Skeletal muscle cell (primary cell): ENCODE measurements at places on chromosomes 2 and 18.

GRCh38 chr2:229524799-229525198, 189.6 kb downstream of the DNER start:
- no peak for DNase-seq

GRCh38 chr2:72755647-72756423, 70.0 kb downstream of the EXOC6B start:
- DNase-seq, result no peak

GRCh38 chr2:147511491-147511948, 333.3 kb upstream of the ACVR2A start:
- DNase-seq, result peak; percentile 63

GRCh38 chr2:81706856-81707255, 1402.3 kb upstream of the LRRTM1 start:
- no peak for DNase-seq

DNA sequence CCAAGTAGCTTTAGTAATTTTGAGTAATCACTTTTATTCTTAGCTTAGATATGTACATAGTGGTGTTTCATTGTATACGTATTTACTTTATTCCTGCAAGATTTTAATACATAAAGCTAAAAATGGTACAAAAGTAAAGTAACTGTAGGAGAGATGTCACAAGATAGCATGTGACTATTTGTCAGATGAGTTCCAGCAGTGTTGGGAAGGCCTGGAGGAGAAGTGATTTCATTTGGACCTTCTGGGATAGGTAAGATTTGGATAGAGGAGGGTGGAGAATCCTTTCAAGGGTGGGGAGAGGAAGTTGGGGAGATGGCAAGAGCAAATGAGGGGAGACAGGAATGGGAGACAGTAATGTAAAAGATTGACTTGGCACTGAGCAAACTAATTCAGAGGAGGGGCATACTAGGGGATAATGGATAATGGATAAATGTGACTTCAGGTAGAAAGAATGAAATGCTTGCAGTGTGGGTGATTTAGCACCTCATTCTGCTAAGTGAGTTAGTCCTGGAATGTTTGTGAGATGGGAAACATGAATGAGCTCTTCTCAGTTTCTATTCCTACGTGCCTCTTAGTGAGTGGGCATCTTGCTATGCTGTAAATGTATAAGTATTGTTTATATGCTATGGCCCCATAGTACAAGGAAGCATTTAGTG, 10.5 kb downstream of the WDR43 start:
- no peak for DNase-seq

- no peak for DNase-seq
Measured at GRCh38 chr2:145919477-145919876, 1399.6 kb upstream of the ZEB2 start.

- no peak for DNase-seq
Measured at GRCh38 chr2:196520605-196521004, 118.9 kb upstream of the CCDC150 start.

DNA sequence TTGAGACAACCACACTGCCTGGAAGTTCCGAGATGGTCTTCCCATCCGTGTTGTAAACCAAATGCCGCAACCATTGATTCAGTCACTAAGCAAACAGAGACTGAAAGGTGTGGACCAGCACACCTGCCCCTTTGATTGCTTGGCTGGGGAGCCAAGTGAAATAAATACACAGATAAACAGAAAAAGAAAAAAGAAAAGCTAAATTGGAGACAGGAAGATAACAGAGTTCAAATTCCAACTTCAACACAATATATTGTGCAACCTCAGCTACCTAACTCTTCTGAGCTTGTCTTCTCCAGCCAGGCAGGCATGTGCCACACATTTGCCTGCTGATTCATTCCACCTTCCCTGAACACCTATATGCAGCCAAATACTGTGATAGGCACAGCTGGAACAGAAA, 110.9 kb downstream of the PID1 start:
- DNase-seq, result no peak

- no peak for DNase-seq
Measured at GRCh38 chr2:2648094-2648493, 317.0 kb upstream of the MYT1L start.

GRCh38 chr2:226307487-226308322, 491.9 kb downstream of the IRS1 start:
- no peak for DNase-seq

DNA sequence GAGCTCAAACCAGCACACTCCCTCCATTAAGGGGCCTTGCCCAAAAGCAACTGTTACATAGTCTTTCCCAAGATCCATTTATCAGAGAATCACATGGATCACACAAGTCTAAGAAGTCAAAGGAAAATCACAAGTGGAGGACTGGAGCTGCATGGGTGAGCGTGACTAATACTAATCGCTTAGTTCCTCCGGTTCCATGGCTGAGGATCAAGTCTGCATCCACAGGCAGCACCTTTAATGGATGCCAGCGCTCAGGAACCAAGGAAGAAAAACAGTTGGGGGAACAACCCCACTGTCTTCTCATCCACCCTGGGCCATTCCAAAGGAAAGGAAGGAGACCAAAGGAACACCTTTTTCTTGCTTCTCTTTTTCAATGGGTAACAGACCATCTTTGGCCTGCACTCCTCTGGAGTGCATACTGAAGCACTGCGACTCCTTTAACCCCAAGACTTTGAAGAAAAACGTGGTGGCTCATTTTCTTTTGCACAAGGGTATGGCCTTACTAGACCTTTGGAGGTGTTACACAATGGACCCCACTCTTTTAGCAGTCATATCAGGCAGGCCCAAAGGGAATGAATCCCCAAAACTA, 9.2 kb upstream of the WDR33 start:
- DNase-seq, result no peak

DNA sequence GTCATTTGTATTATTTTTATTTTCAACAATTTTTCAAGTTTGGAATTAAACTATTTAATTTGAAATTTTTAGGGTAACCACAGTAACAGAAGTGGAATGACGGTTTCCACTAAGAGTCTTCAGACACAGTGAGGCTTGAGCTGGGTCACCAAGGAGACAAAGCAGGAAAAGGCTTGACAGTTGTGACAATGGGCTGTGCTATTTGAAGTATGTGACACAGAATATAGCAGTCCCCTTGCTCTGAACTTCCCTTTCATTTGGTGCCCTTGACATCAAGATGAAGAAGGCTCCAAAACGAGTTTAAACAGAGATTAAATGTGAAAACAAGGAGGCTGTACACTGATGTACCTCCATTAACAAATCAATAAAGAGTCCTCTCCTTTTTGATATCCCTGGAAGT, 265.4 kb upstream of the DLGAP1 start:
- no peak for DNase-seq

- no peak for DNase-seq
Measured at GRCh38 chr2:36965206-36965605, 1.1 kb downstream of the STRN start.

- DNase-seq, result no peak
Measured at GRCh38 chr2:61726456-61727209, 127.2 kb downstream of the FAM161A start.

DNA sequence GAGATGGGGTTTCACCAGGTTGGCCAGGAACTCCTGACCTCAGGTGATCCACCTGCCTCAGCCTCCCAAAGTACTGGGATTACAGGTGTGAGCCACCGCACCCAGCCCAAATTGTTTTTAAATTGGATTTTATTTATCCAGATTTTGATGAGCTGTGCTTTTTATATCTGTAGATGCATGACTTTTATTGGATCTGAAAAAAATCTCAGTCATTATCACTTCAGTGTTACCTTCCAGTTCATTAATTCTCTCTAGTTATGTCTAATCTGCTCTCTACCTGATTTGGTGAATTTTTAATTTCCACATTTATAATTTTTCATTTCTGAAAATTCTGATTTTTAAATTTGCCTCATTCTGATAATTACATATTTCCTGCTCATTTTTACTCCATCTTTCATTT, 13.5 kb downstream of the AGFG1 start:
- no peak for DNase-seq

DNA sequence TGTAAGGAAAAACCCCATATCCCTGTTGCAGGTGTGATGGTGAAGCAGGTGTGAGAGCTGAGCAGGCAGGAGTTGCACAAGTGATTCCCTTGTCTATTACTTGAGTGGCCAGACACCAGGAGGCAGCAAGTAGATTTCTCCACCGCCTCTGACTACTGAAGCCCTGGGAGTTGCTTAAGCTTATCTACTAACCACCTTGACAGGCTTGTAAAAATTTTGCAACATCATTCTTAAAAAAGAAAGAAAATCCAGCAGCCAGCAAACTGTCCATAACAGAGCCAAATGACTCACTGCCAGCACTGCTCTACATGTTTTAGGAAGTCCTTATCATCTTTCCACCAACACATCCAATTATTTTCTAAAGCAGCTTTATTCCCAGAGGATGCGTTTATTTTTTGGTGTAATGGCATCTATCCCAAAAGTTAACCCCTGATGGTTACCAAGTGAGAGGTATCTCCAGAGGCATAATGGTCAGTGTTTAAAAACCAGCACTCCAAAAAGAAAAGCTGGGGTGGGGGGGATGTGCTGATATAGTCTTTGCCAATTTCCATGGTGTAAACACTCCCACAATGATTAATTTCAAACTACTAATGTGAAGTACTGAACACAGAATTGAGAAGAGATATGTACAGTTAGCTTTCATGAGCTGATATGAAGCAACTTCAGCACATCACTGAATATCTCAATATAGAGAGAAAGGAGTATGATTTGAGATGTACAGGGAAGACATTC, 16.3 kb upstream of the GPR39 start:
- no peak for DNase-seq

GRCh38 chr2:121907928-121908327, 152.5 kb downstream of the TSN start:
- DNase-seq, result no peak

DNA sequence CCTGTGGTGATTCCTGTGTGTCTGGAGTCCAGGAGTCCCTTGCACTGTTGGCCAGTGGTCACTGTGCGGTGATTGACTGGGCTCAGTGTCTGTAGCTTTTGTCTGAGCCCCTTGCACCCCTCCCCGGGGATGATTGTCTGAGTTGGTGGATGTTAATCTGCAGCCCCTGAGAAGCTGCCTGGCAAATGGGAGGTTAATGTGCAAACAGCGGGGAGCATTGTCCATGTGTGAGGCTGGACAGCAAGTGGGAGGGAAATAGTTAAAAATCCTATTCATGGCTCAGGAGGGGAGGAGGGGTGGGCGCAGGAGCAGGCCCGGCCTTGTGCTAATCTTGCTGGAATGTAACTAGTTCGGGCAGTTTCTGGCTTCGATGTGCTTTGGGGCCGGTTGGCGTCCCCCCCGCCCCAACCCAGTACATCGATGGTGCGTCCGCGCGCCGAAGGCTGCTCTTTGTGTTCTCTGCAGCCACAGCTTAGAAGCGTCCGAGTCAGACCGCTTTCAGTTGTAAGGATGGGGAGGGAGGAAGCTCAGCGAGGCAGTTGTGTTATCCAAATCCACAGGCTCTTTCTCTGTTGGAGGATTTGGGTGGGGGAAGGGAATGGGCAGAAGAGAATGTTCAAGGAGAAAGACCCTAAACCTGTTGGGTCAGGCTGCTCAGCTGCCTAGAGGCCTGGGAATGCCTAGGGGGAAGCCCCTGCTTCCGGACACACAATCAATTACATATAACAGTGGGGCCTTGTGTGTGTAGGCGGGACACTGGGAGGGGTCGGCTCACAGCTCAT, 71.8 kb downstream of the TGOLN2 start:
- peak; percentile 51 for DNase-seq

DNA sequence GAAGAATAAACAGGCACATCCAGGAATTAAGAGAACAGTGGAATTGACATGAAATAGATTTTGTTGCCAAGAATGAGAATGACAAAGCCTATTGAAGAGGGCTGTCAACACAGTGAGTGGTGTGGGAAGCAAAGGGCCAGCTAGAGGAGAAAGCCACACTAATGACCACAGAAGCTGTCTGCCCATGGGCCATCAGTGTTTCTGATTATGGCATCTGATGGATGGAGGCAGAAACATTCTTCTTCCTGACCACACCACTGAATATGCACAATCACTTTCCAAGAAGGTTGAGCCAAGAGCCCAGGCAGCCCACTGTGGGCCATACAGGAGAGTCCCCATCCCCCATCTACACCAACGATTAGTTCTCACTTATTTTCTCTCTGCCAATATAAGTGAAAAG, 146.0 kb upstream of the SH3BP4 start:
- no peak for DNase-seq

- DNase-seq, result no peak
Measured at GRCh38 chr2:74944987-74945787, 13.3 kb upstream of the POLE4 start.

GRCh38 chr2:112794131-112794733, 9.9 kb upstream of the IL1A start:
- DNase-seq, result peak; percentile 89

DNA sequence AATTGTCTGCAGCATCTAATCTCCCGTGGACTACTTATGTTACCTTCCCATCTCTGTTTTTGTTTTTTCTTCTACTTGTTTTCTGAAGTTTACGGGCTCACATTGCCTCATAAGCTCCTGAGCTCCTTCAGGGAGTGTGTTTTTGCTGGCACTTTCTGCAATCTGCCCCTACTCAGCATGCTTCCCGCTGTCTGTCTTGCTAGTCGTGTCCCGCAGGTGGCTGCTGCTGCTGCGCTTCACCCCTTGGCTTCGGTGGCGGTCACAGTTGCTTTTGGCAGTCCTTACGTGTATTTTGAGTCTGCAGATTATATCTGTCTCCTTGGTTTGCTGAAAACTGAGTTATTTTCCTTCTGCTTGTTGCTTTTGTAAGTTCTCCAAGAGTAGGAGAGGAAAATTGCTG, 37.3 kb downstream of the FER1L5 start:
- DNase-seq, result no peak

DNA sequence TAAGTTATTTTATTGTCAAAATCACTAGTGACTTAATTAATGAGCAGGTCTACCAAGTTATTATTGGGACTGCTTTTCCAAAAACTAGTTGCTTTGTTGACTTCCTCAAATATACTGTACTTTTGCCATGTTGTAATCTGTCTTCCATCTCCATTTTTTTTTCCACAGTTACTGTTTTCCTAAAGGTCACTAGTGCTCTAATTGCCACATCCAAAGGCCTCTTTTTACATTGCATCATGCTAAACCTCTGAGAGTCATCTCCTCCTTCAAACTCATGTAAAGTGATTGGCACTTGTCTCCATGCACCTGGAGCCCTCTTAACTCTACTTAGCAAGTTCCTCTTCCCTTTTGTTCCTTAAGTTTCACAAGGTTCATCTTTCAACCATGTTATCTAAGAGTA, 11.8 kb downstream of the PMAIP1 start:
- DNase-seq, result no peak

- DNase-seq, result no peak
Measured at GRCh38 chr2:232300894-232301387, 77.6 kb upstream of the ALPP start.
